ENCODE measurements at places on chromosomes 16 and 17.

DNA sequence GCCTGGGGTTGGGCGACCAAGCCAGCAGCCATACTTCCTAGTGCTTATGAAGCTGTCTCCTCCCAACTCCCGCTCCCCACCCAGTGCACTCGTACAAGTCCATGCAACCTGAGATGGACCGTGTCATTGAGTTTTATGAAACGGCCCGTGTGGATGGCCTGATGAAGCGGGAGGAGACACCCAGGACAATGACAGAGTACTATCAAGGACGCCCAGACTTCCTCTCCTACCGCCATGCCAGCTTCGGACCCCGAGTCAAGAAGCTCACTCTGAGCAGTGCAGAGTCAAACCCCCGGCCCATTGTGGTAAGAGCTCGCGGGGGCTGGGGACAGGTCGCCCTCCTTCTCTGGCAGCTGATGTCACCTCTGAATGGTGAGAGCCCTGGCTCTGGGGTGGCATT, 11.0 kb upstream of the KATNB1 start:
- no peak for DNase-seq

DNA sequence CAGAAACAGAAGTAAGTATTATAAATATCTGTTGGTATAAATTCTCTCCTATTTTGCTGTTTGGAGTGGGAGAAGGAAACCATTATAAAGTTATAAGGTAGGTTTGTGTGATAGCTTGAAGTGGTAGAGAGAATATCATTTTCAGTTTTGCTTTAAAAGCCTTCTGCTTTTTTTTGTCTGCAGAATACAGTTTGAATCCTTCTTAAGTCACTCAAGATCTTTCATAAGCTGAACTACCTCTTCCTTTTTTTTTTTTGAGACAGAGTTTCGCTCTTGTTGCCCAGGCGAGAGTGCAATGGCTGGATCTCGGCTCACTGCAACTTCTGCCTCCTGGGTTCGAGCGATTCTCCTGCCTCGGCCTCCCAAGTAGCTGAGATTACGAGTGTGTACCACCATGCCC, 9.0 kb downstream of the ATAD5 start:
- DNase-seq = no peak

- no peak for DNase-seq
These were observed 342.2 kb upstream of the DYNLRB2 start for GRCh38 chr16:80198311-80199299.

- DNase-seq = no peak
These were observed 78.6 kb upstream of the ZNF469 start for GRCh38 chr16:88303890-88304819.

- no peak for DNase-seq
These were observed 158.9 kb upstream of the CACNG5 start for GRCh38 chr17:66675991-66676371.

DNA sequence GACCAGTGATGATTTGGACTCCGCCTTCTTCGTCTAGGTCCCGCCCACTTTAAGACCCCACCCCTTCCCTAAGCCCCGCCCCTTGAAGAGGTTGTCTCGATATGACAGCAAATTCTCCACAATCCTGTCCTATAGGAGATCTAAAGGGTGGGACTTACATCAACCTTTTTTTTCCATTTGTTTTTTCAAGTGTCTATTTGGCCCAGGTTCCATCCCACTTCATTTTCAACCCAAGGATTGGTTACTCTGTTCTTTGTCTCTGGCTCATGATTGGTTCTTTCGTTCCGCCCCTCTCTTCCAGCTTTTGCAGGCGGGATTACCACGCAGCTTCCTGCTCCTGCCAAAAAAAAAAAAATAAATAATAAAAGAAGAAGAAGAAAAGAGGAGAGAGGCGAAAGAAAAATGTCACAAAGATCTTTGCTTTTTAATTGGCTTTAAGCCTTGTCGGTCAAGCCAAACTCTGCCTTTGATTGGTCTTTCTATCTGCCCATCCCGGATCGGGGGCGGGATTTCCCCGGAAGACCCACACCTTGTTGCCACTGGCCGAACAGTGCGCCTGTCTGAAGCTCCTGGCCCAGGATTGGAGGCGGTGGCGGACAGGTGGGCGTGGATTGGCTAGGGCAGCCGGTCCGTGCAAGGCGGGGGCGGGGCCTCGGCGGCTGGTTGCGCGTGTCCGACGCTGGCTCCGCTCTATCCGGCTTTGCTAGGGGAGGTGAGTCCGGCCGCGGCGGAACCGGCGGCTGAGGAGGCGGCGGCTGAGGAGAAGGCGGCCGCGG, 1.2 kb upstream of the NLK start:
- peak; percentile 98 for DNase-seq

DNA sequence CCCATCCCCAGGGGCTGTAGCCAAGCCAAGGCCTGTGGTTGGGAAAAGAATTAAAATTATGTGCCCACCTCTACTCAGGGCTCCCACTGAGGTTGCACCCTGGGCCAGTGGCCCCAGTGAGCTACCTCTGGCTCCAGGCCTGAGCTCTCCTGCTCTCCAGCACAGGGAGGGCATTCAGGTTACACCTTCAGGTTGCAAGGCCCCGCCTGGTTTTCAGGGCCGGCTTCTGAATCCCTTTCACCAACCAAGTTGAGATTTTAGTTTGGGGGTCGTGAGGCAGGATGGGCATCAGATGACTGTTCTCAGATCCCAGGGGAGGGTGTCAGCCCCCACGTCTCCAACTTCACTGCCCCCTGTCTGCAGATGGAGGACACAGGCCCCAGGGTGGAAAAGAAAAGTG, 8.0 kb upstream of the KATNB1 start:
- no peak for DNase-seq

- peak; percentile 8 for DNase-seq
These were observed 25.0 kb upstream of the ATP2A3 start for GRCh38 chr17:3989041-3989886.

- no peak for DNase-seq
These were observed 22.6 kb downstream of the MAP3K3 start for GRCh38 chr17:63644846-63645245.

GRCh38 chr17:47676510-47677165, 17.3 kb upstream of the TBKBP1 start:
- DNase-seq = no peak

GRCh38 chr17:35715416-35715815, 16.0 kb upstream of the RASL10B start:
- no peak for DNase-seq

- DNase-seq = peak; percentile 64
These were observed 31.7 kb downstream of the SOCS1 start for GRCh38 chr16:11224096-11224893.

GRCh38 chr17:79921411-79922115, 82.3 kb upstream of the CBX4 start:
- no peak for DNase-seq

GRCh38 chr16:1351215-1351581, 480 bp downstream of the TSR3 start:
- no peak for DNase-seq

DNA sequence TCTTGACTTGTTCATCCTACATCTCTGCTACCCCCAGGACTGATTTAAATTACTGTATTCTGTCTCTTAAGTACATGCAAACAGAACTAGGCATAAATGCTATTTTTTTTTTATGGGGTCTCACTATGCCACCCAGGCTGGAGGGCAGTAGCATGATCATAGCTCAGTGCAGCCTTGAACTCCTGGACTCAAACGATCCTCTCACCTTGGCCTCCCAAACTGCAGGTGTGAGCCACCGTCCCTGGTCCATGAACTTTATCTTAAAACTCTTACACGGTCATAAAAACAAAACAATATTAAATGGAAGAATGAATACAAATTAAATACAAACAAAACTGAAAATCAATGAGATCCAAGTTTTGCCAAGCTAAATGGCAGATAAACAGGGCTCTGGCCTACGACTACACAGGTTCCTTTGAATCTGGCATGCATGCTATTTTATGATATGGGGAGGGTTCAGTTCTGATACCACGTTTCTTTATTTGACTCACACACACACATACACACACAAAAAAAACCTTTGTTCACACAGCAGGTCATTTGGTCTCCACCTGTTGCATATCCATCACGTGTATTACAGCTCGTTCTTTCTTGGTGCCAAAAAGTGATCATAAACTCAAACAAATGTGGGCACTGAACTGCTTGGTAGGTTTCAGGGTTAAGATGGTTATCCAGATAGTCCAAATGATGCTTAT, 1.1 kb upstream of the PKD1L3 start:
- DNase-seq = no peak

- DNase-seq = no peak
These were observed 3.8 kb upstream of the DNAH2 start for GRCh38 chr17:7713782-7714181.

DNA sequence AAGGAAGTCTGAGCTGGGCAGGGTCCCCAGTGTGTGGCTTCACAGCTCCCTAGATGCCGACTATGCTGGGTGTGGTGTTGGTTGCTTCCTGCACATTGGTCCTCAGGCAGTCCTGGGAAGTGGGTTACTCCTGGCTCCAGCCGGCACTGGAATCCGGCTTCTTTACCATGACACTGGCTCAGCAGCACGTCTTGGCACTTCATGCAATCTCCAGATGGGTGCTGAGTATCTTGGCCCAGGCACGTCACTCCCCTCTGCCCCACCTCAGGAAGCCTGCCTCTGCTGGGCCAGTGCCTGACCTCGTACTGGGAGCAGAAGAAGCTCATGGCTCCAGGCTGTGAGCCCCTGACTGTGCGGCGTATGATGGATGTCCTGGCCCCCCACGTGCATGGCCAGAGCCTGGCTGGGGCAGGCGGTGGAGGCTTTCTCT, 24.5 kb downstream of the FCSK start:
- no peak for DNase-seq

DNA sequence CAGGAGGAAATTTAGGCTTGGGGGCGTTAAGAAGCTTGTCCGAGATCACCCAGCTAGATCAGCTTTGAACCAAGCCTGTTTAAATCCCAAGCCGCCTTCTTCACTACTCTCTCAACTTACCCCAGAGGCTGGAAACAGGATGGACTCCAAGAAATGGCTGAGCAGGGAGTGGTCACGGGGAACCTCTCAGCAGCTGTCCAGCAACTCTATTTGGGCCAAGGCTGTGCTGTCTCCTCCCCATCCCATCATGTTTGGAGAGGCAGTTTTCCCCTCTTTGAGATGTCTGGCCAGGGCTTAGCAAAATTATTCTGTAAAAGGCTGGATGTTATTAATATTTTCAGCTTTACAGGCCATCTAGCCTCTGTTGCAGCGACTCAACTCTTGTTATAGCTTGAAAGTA, 305.7 kb downstream of the RBFOX1 start:
- DNase-seq = no peak

Measured in activated T-cell treated with anti-CD3 and anti-CD28 coated beads, Interleukin-2, amount 50 U/mL, for 1 hour (primary cell).